ENCODE measurements at places on chromosomes 1 and 21.

DNA sequence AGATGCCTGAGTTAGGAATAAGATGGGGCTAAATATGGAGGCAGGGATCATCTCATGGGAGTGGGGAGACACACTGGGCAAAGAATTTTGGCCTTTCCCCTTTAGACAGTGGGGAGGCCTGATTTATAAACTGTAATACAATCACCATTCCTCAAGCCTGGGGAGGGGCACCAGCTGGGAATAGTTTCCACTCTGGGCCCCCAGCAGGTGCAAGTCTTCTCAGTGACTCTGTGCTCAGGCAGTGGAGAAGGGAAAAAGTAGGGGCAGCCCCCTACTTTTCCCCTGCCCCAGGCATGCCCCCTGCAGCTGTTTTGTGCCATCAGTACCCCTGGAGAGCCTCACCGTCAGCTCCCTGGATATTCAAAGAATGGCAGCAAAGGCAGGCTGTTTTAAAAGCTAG lies 19.1 kb downstream of the COA7 start:
- no peak for DNase-seq

DNA sequence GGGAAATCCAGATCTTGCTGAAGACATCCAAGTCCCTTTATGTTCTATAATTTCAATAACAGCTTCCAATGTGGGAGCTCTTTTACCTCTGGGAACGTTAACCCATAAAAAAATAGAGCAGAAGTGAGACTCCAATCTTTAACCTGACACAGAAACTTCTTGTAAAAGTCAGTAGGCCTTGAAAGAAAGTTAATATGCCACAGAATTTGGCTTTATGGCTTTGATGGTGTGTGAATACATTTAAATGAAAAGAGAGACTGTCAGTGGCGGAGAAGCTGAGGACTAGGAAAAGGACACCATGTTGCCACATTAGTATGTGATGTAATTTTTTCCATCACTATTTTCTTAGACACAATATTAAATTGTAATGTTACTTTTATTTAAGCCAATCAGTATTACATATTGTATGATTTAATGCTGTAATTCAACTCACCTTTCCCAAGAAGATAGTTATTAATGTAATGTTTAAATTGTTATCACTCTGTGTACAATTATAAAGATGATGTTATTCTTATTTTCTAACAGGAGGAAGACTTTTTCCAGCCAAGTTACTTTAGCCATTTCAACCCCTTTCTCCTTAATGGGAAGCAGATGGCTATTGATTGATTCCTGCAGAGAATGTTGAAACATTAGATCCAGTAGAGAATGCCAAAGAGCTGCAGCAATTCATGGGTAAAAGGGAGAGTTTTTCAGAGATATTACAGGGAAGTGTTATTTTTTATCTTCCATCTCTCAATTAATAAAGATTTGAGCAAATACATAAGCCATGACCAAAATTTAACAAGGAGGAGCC lies 17.5 kb upstream of the CLDN8 start:
- DNase-seq = no peak

GRCh38 chr1:50348449-50349241 lies 74.6 kb downstream of the DMRTA2 start:
- DNase-seq = peak; percentile 56

GRCh38 chr1:87129606-87130005 lies 199.1 kb upstream of the LMO4 start:
- no peak for DNase-seq

DNA sequence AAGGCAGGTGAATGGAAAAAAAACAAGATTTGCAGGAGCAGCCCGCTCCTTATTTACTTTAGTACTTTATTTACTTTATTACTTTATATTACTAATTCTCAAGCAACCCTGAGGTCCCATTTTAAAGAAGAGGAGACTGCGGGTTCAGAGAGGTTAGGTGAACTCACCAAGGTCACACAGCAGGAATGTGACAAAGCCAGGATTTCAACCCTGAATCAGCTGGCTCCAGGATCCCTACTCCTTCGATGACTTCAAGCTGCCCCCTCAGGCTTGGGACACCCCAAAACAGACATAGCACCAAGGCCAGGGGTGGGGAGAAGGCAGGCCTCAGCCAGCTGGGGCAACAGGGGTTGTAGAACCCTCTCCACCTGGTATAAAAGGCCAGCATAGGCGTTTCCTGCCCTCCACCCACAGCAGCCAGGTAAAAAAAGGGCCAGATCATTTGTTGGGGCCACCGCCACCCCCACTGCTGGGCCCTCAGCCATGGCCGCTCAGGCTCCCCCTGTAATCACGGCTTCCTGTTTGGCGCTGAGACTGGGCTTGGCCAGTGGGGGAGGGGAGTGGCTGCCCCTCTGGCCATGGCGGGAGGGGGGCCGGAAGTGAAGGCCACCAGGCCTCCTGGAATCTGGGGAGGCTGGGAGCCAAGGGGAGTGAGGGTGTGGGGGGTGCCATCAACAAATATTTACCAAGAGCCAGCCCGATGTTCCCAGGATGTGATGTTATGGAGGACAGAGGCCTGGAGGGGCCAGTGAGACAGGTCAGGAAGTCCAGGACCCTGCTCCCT lies 6.6 kb downstream of the SDC3 start:
- DNase-seq = no peak

- DNase-seq = no peak
These were observed 20.7 kb upstream of the LAX1 start for GRCh38 chr1:203744075-203744972.

GRCh38 chr1:165645654-165646366 lies 14.8 kb downstream of the MGST3 start:
- no peak for DNase-seq

DNA sequence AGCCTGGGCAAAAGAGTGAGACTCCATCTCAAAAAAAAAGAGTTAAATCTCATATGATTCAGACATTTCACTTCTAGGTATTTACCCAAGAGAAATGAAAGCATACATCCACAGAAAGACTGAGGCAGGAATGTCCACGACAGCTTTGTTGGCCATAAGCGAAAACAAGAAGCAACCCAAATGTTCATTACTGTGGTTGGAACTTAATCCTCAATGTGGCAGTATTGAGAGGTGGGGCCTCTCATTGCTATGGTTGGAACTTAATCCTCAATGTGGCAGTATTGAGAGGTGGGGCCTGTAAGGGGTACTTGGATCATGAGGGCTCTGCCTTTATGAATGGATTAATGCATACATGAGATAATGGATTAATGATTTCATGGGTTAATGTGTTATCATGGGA lies 15.2 kb downstream of the C21orf58 start:
- no peak for DNase-seq

Measured in kidney capillary endothelial cell (primary cell).